Type B pancreatic cell (in vitro differentiated cells): ENCODE measurements at places on chromosomes 16 and 17. TPM values are rescaled to one million over a fixed set of nuclear protein-coding genes. Genes with fewer than 3 reads are reported as not detected.

PRSS36 gene
- 1.8 and 2.0 TPM in 2 replicates for total RNA-seq

DNA sequence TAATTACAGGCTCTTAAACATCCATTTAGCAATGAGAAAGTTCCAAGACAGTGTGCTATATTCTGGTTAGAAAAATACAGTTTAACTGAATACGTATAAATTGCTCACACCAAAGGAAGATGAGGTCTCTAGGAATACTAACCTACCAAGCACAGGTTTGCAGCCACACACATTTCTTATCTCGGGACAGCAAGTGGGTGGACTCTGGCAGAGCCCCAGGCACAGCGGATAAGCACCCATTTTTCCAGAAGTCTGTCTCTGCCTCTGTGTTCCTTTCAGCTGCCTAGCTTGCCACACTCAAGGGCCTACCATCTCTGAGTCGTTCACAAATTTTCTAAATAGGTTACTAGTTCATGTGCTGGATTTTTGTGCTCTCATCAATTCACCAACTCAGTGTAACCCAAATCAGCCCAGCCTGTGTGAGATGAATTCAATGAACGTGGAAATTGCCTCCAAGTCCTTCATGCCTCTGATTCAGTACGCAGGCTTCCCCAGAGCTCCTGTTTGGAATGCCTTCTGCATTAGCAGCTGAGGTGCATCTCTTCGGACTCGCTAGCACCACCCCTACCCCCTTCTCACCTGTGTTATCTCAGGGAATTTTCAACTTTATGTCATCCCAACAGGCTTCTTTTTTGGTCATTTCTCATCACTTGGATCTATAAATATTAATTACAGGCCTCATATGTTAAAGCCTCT, 581.0 kb upstream of the CDH11 start:
- H3K4me3 ChIP-seq: no peak overlapping the region
- H3K4me1 ChIP-seq: peaks cover 47% of the 10 kb centered on the region
- DNase-seq: no peak
- H3K36me3 ChIP-seq: no peaks in the 10 kb centered on the region
- peak overlapping the region; percentile 7 for H3K27ac ChIP-seq

DNA sequence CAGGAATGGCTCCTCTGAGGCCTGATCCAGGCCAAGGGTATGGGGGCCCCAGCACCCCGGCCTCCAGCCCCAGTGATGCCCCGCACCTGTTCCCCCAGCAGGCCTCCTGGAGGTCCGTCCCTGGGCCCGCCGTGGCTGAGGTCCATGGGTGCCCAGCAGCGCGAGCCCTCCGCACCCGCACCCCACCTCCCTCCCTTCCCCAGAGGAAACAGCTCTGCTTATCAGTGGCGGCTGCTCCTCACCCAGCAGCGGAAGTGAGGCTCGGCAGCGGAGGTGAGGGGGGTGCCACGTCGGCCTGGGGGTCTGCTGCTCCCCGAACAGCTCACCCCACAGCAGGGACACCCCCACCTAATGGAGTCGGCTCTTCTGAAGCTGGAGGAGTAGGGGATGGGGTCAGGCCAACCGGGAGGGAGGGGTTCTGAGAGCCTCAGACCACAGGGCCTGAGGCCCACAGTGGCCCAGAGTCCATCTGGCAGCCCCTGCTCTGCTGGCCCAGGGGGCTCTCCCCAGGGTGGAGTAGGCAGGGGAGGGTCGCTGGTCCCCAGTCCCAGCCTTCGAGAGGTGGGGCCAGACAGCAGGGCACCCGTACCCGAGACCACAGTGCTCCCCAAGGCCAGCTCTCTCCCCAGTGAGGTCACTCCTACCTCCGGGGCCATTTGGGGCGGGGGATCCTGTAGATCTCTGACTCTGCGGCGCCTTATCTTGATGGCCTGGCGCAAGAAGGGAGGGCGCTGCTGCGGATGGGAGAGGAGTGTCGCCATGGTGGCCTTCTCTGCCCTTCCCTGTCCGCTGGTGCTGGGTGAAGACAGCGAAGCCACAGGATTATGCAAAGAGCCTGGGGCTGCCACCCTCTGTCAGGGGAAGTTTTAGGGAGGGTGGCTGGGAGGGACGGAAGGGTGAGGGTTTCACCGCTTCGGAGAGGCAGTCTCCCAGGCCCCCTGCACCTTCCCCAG, at the start of gene UNC13D:
TSS of gene UNC13D (minus strand) at position 828 of the 953 bp plus-strand sequence. CDS start at position 761, 67 bp downstream.
- peaks cover 3% of the 10 kb centered on the region for H3K36me3 ChIP-seq
- peak within 1 kb of the TSS; percentile 93 for H3K27ac ChIP-seq
- H3K4me1 ChIP-seq: peaks cover 12% of the 10 kb centered on the region
- H3K4me3 ChIP-seq: peak within 1 kb of the TSS; percentile 25
- H3K27me3 ChIP-seq: no peaks in the 10 kb centered on the region
- no peak for DNase-seq

CDK5R1 gene
- total RNA-seq: 6.9 and 9.7 TPM in 2 replicates

DNA sequence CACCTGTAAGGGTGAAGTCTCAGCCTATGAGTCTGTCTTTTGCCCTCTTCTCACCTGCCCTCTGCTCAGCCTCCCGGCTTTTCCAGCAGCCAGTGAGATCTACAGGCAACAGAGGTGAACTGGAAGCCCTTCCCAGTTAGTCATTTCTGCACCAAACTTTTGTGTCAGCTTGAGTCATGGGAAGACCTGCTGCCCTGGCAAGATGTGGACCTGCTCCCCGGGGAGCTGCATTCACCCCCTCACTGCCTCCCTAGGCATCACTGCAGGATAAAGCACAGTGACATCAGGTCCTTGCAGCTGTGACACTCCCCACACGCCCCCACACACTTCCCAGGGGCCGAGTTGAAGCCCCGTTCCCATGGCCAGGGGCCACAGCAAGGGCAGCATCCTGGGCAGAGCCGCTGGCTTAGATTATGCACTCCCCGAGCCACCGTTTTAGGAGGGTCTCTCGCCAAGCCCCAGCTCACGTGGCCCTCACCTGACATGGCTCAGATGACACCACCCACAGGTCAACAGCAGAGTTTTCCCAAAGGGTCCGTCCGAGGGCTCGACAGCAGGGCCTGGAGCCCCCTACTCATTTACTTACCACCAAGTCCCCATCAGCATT, 6.5 kb upstream of the ABR start:
- peaks cover 11% of the 10 kb centered on the region for H3K4me1 ChIP-seq
- no peak overlapping the region for H3K27ac ChIP-seq
- DNase-seq: no peak
- no peaks in the 10 kb centered on the region for H3K36me3 ChIP-seq

DNA sequence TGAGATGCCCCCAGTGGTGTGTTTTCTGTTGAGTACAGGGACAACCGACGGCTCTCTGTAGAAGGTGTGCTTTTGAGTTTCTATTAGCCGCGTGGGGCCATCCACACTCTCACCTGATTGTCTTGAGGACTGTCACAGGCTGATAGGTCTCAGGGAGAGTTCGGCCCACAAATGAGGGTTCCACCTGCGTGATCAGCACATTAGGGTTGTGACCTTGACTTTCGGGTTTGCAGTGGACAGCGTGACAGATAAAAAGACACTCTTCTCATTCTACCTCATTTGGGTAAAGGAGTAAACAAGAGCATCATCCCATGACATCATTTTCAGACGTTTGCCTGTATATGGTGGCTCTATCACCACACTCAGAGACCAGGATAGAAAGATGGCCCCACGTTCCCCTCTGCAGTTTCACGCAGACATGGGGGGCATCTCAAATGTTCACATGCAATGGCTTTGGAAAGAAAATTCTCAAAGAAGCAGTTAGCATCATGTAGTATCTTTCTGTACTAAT, 74.3 kb upstream of the MRTFB start:
- peaks cover 10% of the 10 kb centered on the region for H3K4me1 ChIP-seq
- peak overlapping the region; percentile 49 for H3K27ac ChIP-seq
- no peaks in the 10 kb centered on the region for H3K27me3 ChIP-seq
- H3K4me3 ChIP-seq: no peak overlapping the region
- peak; percentile 24 for DNase-seq

USP31 gene
- 9.1 and 12.3 TPM in 2 replicates for total RNA-seq

FADS6 gene
- total RNA-seq: 0.82 and 2.7 TPM in 2 replicates

- DNase-seq: no peak
- H3K4me1 ChIP-seq: no peaks in the 10 kb centered on the region
- peaks cover 5% of the 10 kb centered on the region for H3K27me3 ChIP-seq
- no peak overlapping the region for H3K4me3 ChIP-seq
- no peaks in the 10 kb centered on the region for H3K36me3 ChIP-seq
These were observed 377.1 kb downstream of the GRIN2A start for GRCh38 chr16:9805109-9805508.

DNA sequence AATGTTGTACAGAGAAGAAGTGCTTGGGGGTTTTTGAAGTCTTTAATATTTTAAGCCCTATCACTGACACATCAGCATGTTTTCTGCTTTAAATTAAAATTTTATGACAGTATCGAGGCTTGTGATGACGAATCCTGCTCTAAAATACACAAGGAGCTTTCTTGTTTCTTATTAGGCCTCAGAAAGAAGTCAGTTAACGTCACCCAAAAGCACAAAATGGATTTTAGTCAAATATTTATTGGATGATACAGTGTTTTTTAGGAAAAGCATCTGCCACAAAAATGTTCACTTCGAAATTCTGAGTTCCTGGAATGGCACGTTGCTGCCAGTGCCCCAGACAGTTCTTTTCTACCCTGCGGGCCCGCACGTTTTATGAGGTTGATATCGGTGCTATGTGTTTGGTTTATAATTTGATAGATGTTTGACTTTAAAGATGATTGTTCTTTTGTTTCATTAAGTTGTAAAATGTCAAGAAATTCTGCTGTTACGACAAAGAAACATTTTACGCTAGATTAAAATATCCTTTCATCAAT, 57.8 kb downstream of the HLF start:
- no peaks in the 10 kb centered on the region for H3K27me3 ChIP-seq
- H3K27ac ChIP-seq: no peak overlapping the region
- no peaks in the 10 kb centered on the region for H3K36me3 ChIP-seq
- peaks cover 2% of the 10 kb centered on the region for H3K4me1 ChIP-seq

GRCh38 chr17:65545705-65546523, 15.5 kb downstream of the AXIN2 start:
- no peaks in the 10 kb centered on the region for H3K27me3 ChIP-seq
- no peak for DNase-seq
- peak overlapping the region; percentile 46 for H3K4me3 ChIP-seq

CD300H gene
- total RNA-seq: not detected in 2 replicates

- H3K4me1 ChIP-seq: peaks cover 12% of the 10 kb centered on the region
- H3K36me3 ChIP-seq: no peaks in the 10 kb centered on the region
- peaks cover 20% of the 10 kb centered on the region for H3K27me3 ChIP-seq
These were observed 5.4 kb downstream of the COL1A1 start for GRCh38 chr17:50196036-50196435.

- DNase-seq: no peak
- H3K4me3 ChIP-seq: no peak overlapping the region
- no peaks in the 10 kb centered on the region for H3K36me3 ChIP-seq
These were observed 945.8 kb downstream of the KCNJ2 start for GRCh38 chr17:71114911-71115668.

DNA sequence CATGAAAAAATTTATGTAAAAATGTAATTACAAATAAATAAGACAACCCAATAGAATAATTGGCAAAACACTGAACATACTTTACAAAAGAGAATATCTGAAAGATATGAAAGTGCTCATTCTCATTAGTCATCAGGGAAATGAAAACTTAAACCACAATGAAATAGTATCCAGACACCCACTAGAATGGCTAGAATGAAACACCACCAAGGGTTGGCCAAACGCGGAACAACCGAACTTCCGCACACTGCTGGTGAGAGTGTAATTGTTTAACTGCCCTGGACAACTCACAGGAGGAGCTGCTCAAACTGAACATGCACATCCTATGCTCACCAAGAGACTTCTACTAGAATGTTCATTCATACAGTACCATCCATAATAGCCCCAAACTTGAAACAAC, 5.8 kb upstream of the ZDHHC7 start:
- H3K27ac ChIP-seq: peak overlapping the region; percentile 61
- no peaks in the 10 kb centered on the region for H3K36me3 ChIP-seq
- peaks cover 3% of the 10 kb centered on the region for H3K27me3 ChIP-seq
- no peak overlapping the region for H3K4me3 ChIP-seq
